Lower leg skin (tissue), 4 donors: ENCODE measurements at places on chromosomes 5 and 9.

DNA sequence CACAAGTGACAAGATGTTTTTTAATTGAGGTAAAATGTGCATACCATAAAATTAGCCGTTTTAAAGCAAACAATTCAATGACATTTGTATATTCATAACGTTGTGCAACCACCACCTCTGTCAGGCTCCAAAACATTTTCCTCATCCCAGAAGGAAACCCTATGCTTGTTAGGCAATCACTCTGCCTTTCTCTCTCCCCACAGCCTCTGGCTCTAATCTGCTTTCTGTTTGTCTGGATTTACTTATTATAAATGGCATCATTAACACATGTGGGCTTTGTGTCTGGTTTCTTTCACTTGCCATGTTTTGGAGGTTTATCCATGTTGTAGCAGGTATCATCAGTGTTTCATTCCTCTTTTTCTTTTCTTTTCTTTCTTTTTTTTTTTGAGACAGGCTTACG lies 1.4 kb upstream of the N4BP3 start:
- DNase-seq: no peak

GRCh38 chr5:143404416-143405062 lies 1.1 kb upstream of the NR3C1 start:
- DNase-seq: peak; percentile 82

- no peak for DNase-seq
Measured at GRCh38 chr5:73540192-73540591, 25.2 kb downstream of the ANKRA2 start.

- no peak for DNase-seq
Measured at GRCh38 chr9:127293767-127294166, 29.2 kb downstream of the GARNL3 start.

DNA sequence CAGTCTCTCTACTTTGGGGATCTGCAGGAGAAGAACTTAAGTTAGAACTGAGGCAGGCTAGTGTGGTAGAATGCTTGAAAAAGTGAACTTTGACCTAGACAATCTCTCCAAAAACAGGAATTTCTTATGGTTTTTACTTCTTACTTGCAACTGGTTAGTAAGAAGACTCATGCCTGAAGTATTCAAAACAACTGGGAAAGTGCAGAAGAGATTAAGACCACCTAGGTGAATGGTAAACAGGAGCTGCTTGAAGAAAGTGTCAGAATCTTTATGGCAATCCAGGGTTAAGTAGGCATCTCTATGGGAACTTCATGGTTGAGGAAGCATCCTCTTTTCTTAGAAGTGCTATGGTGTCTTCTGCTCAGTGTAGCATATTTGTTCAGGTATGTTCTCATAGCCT lies 428.6 kb upstream of the TLE4 start:
- DNase-seq: no peak

DNA sequence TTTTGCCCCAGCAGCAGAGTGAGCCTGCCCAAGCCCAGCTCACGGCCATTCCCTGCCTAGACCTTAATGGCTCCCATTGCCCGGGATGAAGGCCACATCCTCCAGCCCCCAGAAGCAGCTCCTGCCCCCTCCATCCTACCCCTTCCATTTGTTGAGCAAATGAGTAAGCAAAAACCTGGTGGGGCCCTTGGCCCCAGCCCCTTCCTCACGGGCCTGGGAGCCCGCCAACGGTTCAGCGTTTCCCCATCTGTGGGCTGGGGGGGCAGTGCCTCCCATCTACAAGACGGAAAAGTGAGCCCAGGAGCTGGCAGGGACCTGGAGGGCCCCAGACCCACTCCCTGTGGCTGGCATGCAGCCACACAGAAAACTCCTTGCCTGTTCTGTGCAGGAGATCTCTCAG lies 4.4 kb downstream of the CCDC187 start:
- DNase-seq: no peak

DNA sequence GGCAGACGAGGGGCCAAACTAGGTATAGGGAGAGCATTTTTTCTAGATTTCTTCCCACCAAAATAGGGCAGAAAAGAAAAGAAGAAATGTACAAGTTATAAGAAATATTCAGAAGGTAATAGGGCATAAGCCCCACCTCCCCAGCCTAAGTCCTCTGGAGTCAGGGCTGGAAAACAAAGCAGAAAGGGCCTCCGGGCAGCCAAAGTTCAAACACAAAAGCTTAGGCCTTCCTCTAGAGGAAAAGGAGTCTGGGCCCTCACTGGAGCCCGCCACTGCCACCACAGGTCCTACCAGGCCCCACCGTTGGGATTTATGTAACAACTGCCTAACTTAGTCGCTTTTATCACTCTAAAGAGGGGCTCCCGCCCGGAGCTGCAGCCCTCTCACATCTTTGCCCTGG lies 27.6 kb downstream of the TBC1D2 start:
- no peak for DNase-seq

GRCh38 chr9:97698865-97699264 lies 1.7 kb upstream of the XPA start:
- no peak for DNase-seq

- no peak for DNase-seq
Measured at GRCh38 chr9:31950756-31951155, 433.7 kb upstream of the ACO1 start.
